Mucosa of gallbladder (tissue), 1 donor: ENCODE measurements at places on chromosomes 5 and 9.

DNA sequence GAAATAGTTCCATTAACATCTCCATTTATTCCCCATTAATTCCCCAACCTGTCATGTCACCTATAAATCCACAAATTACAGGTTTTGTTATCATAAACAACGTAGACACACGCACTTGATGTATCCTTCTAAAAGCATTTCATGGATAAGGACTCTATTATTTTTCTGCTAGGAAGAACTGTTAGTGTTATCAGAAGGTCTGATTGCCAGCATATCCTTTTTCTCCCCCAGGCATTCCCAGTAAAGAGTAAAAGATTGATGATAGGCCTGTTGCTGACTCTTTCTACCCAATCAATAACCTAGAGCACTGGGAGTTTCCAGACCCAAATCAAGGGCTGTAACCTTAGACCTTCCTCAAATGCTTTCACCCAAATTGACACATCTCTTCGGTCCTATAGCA, 60.8 kb downstream of the RFK start:
- no peak for DNase-seq

DNA sequence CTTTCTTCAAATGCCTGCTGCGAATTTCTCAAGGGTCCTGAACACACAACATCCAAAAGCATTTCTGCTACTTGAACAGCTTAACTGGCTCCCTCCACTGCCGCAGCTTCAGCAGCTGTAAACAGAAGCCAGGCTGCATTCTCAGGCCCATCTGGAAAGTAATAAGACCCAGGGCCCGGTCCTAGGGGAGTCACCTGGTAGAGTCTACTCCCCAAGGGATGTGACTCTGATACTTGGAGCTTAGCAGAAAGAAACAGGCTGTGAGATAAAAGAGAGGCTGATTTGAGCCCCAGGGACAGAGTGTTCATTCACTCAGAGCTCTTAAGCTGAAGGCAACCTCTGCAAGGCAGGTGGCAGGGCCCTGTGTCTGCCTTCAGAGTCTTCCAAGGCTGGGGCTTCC, 356.8 kb downstream of the SPOCK1 start:
- DNase-seq: no peak

GRCh38 chr5:170296935-170297588, 515 bp downstream of the LCP2 start:
- no peak for DNase-seq

- no peak for DNase-seq
Measured at GRCh38 chr5:58760222-58760621, 177.3 kb downstream of the RAB3C start.

GRCh38 chr5:134188092-134188491, 11.3 kb upstream of the SKP1 start:
- DNase-seq: no peak

DNA sequence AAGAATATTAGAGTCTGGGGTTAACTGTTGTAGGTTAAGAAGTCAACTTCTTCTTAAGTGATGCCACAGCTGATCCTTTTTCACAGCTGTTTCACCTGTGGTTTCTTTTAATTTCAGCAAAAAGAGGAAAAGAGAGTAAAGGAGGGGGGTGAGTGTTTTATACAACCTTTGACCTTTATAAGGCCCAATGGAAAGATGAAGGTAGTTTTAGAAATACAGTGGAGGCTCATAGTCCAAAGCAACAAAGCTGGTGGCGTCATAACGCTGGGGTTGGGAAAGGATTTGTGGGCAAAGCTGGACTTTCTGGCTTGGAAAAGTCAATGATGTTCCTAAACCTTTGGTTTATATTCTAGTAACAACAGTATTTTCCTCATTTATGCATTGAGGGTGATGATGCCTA, 49.5 kb downstream of the RCL1 start:
- DNase-seq: no peak

DNA sequence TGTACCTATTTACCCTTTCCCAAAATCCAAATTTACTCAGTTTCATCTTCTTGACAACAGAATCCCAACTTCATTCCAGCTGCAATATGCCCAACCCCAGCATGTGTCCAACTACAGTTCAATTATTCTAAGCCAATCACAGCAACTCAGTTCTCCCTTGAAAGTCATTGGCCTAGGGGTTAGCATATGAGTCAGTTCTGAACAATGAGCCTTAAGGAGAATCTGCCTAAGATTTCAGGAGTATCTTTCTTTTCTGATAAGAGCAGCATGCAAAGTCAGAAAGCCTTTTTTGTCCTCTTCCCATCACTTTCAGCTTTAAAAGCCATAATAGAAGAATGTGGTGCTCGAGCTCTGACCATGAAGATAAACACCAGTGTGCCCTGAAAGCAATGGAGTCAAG, 44.4 kb upstream of the RASGRF2 start:
- no peak for DNase-seq

GRCh38 chr5:61051267-61051666, 106.3 kb downstream of the NDUFAF2 start:
- DNase-seq: no peak

GRCh38 chr9:100125236-100125635, 26.2 kb downstream of the INVS start:
- no peak for DNase-seq

DNA sequence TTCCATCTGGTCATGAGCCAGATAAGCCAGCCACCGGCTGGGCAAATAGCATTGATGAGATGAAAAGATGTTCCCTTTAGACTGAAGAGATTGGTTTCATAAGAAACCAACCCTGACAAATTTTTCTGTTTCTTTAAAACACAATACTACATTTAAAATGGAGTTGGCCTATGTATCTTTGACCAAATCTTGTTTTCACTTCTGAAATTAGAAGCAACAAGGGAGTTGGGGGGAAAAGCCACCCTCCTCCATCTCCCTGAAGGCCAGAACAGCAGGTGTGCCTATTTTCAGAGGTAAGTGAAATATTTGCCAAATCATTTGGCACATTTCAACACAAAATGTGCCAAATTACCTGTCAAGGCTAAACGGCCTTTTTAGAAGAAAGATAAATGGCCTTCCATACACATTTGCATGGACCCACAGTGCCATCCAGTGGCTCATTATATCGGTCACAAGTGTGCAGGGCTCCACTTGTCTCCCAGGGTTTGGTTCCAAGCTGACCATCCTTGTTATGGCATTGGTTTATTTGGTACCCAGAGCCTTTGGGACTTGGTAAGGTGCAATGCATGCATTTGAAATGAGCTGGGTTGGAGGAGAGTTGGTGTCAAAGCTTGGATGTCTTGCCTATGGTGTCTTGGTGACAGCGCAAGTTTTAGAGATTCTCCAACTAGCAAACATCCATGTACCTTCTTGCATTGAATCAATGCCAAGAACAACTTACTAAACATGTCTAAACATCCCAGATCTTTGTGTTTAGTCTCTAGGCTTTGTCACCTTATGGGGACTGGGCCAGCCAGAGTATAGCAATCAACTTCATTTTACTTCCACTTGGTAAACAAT, 372.0 kb upstream of the KIF2A start:
- peak; percentile 68 for DNase-seq

- no peak for DNase-seq
Measured at GRCh38 chr9:136001231-136001630, 40.1 kb upstream of the UBAC1 start.

GRCh38 chr5:160198841-160199409, 30.4 kb upstream of the FABP6 start:
- peak; percentile 59 for DNase-seq

GRCh38 chr9:119339056-119339455, 30.2 kb downstream of the BRINP1 start:
- DNase-seq: peak; percentile 29

DNA sequence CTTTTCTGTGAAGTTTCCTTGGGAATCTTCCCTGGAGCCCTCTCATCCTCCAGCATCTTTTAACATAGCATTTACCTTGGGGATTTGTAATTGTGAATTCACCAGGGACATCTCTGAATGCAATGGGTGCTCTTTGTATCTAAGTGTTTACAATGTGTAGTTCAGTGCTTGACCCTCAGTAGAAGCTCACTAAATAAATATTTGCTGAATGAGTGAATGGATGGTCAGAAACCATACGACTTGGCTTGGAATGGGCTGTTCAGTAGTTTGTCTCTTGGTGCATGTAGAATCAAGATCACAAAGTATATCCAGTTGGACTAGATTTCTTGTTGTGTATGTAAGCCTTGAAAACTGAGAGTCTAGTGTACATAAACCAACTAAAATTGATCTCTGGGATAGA, 81.8 kb upstream of the MEF2C start:
- no peak for DNase-seq

- DNase-seq: no peak
Measured at GRCh38 chr5:52898961-52899680, 90.0 kb upstream of the ITGA2 start.

DNA sequence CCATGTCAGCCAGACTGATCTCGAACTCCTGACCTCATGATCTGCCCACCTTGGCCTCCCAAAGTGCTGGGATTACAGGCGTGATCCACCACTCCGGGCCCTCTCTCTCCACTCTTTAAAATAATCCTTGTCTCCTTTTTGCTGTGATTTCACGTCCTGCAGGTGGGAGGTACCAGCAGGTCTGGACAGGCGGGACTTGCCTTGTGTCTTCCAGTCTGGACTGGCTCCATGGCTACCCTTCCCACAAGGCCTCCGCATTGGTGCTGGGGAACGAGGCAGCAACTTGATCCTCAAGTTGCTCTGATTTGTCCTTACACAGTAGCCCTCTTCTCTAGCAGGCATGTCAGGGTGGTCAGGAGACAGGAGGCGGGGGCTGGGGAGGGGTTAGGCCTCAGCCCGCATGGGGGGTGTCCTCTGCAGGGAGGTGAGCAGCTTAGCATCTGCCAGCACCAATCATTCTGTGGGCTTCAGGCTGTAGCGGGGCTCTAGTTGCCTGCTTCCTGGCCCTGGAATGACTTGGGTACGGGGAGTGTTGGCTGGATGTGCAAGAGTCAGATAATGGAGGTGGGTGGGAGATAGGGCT, 54.3 kb downstream of the TENT4A start:
- DNase-seq: no peak

DNA sequence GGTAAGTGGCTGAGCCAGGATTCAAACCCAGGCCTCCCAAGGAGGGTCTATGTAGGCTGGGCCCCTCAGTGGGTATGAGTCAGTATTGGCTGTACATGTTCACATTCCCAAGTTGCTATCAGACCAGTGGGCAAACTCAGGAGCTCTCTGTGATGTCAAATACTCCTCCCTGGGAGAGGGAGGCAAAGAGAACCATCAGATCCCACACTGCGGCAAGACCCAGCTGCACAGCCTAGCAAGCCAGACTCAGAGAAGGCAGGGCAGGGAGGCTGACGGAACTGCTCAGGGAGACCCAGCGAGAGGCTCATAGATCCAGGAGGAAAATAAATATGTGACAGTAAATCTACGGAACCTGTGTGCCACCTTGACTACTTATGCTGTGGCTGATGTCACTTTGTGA, 42.6 kb upstream of the SAP30L start:
- no peak for DNase-seq

GRCh38 chr5:107570805-107571531, 99.8 kb downstream of the EFNA5 start:
- DNase-seq: peak; percentile 16

DNA sequence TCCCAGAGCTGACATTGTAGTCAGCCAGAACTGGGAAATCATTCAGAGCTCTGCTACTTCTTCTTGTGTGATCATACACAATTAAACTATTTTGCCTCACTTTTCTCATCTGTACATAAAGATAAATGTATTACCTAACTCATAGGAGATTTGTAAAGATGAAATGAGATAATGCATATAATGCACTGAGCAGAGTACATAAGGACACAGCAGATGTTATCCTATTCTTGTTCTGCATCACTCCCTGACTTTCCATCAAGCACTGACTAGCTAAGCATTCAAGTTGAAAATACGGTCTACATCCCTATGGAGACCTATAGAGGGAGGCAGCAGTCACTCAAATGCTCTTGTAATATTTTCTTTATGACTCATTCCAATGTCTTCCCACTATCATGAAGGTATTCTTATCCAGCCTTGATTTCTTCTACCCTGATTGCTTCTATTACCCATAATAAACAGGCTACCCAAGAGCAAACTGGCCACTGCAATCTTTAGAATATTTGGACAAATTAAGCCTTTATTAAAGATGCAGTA, 16.3 kb upstream of the PRR16 start:
- DNase-seq: no peak

- DNase-seq: no peak
Measured at GRCh38 chr5:582936-583635, 29.1 kb upstream of the CEP72 start.

GRCh38 chr9:73596321-73596720, 444.7 kb downstream of the ANXA1 start:
- no peak for DNase-seq

DNA sequence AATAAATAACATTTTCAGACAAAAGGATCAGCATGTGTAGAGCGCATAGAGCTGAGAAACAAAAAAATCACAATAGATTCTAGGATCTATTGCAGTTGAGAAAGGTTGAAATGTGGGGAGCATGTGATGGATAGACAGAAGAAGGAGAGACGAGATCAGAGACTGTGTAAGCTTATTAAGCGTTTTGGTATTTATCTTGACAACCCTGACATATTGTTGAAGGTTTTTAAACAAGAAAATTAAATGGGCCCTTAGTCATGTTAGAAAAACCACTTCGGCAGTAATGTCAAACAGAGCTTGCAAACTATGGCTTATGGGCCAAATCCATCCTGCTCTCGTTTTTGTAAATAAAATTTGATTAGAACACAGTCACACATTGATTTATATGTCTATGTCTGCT, 200.5 kb upstream of the KLF4 start:
- DNase-seq: no peak
